ENCODE measurements at places on chromosomes 4 and X. TPM values are rescaled to one million over a fixed set of nuclear protein-coding genes. Genes with fewer than 3 reads are reported as not detected.

DNA sequence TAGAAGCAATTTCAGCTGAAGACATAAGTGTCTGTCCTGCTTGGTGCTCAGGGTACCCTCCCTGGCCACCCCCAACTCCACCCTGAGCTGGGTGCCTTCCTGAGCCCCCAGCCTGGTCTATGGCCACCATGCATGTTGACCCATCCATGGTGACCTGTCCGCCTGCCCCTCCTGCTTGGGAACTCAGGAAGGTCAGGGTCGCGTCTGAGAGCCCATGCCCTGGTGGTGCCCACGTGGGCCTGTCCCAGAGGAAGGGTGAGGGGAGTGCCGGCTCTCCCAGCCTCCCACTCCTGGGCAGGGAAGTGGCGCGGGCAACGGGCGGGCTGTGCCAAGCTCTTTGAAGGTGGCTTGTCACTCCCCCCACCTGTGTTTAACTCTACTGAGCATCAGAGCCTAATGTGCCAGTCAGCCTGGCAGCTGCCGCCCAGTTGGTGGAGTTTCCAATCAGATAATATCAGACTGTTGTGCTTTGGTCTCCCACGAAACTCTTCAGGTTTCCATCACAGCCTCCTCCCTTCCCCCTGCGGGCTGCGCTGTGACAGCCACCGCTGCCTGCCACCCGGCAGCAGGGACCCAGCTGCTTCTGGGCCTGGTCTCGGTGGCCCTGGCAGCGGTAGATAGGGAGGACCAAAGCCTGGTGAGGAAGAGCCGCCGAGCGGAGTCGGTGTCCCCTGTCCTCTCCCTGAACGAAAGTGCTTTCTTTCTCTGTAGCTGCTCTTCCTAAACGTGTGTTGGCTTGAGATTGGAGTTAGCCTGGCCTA, 4.8 kb downstream of the SH3BP2 start:
- no peak for DNase-seq

- no peak for DNase-seq
Observed at GRCh38 chr4:168082379-168082778, 10.0 kb upstream of the ANXA10 start.

GRCh38 chr4:185742766-185743165, 69.2 kb downstream of the SORBS2 start:
- no peak for DNase-seq

GRCh38 chrX:150253959-150254620, 109.0 kb upstream of the MAMLD1 start:
- no peak for DNase-seq

DNA sequence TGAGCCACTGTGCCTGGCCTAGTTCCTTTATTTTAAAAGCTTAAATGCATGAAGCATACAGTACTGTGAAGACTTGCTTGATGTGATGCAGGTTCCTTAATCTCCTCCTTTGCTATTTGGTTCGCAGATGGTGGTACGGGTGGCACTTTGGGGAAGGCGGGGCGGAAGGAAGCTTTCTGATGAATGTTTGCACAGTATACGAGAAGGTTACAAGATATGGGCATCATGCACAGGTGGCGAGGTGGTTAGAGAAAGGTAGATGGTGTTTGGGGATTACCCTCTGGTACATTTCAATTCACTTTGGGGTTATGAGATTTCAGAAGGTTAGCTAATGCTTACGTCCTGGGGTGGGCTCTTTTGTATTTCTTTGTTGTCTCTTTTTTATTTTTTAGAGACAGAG, 17.2 kb downstream of the RHOH start:
- DNase-seq = no peak

GRCh38 chr4:75484190-75484589, 30.0 kb downstream of the RCHY1 start:
- DNase-seq = no peak

DNA sequence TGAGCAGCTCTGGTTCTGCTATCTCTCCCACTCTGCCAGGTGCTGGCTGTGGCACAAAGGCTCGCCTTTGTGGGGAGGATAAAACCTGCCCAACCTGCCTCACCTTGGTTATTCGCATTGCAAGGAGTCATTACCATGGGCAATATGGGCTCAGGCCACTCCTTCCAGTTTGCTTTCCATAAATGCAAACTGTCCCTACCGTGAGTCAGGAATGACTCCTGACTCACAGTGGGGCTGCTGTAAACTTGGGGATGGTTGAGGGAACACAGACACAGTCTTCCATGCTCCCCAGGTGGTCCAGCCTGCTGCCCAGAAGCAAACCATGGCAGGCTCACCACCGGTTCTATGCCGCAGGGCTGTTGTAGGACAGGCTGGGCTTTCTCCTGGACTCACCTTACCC, 36.1 kb downstream of the COQ2 start:
- DNase-seq = no peak

DNA sequence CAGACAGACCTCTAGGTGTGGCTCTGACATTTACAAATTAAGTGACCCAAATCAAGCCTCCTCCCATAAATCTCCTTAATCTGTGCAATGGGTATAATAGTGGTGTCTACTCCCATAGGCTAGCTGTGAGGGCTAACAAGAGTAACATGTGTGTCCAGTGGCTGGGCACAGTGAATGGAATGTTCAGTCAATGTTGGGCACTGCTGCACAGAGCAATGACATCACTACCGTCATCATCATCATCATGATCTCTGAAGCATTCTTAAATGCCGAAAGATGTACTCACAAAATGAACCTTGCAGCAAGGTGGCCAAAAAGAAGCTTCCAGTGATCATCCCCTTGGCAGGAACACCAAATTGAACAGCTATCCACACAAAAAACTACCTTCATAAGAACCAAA, 43.5 kb downstream of the CHRNA9 start:
- DNase-seq = no peak

The CT45A5 gene
- polyA plus RNA-seq = 0.89 TPM

The LRIT3 gene
- polyA plus RNA-seq = 0.20 TPM

Data from forelimb muscle (tissue), 1 donor.